Activated CD8-positive, alpha-beta T cell treated with anti-CD3 and anti-CD28 coated beads for 36 hours (primary cell): ENCODE measurements at places on chromosomes 1 and 21. TPM values are rescaled to one million over a fixed set of nuclear protein-coding genes. Genes with fewer than 3 reads are reported as not detected.

KIRREL1 gene
- total RNA-seq = 0.16 TPM

SEC16B gene
- not detected for total RNA-seq

LDLRAP1 gene
- total RNA-seq = 13.4 TPM

GRCh38 chr1:211965108-211965805, 70.1 kb downstream of the INTS7 start:
- no peaks in the 10 kb centered on the region for H3K4me1 ChIP-seq
- H3K27me3 ChIP-seq = no peaks in the 10 kb centered on the region
- H3K36me3 ChIP-seq = peaks cover 47% of the 10 kb centered on the region
- H3K27ac ChIP-seq = no peak overlapping the region
- no peak overlapping the region for H3K4me3 ChIP-seq

- no peaks in the 10 kb centered on the region for H3K27me3 ChIP-seq
- no peaks in the 10 kb centered on the region for H3K36me3 ChIP-seq
- H3K27ac ChIP-seq = no peak overlapping the region
- H3K4me3 ChIP-seq = no peak overlapping the region
- no peaks in the 10 kb centered on the region for H3K4me1 ChIP-seq
- no peak for DNase-seq
Measured at GRCh38 chr1:2482588-2482987, 6.5 kb downstream of the PLCH2 start.

- peaks cover 5% of the 10 kb centered on the region for H3K27me3 ChIP-seq
- no peak overlapping the region for H3K27ac ChIP-seq
- no peak overlapping the region for H3K4me3 ChIP-seq
- no peaks in the 10 kb centered on the region for H3K36me3 ChIP-seq
- peaks cover 11% of the 10 kb centered on the region for H3K4me1 ChIP-seq
Measured at GRCh38 chr1:31605908-31606427, 11.5 kb upstream of the HCRTR1 start.

- no peaks in the 10 kb centered on the region for H3K4me1 ChIP-seq
- no peaks in the 10 kb centered on the region for H3K36me3 ChIP-seq
- no peak overlapping the region for H3K27ac ChIP-seq
- H3K4me3 ChIP-seq = no peak overlapping the region
- peaks cover 1% of the 10 kb centered on the region for H3K27me3 ChIP-seq
Measured at GRCh38 chr1:171988243-171988885, 147.1 kb downstream of the DNM3 start.

DNA sequence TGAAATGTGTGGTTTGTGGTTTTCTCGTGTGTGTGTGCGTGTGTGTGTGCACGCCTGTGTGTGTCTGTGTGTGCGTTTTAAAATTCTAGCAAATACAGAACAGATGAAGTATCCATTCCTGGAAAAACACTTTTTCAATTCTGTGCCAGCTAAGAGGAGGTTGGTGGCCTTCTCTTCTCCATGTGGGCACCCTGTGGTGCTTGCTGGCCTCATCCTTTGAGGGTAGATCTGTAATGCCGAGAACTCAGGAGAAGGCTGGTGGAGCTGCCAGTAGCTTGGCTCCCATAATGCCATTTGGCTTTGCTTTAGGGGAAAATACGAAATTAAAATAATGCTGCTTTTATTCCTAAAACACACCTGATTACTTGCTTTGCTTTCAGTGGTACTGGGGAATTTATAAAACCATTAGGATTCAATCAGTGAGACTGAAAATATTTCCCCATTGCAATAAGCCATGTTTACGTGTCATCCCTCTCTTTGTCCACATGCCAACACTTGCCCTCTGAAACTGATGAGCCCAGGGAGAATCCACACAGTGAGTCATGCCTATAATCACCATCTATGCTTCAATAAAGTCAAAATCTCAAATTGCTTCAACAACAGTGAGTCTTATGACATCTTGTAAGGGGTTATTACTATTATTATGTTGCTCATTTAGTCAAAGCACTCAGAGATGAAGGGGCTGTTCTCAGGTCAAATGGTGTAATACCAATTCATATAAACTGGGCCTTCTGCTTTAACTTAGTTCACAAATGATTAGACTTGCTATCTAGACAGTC, 39.2 kb downstream of the ABCA4 start:
- DNase-seq = no peak
- no peak overlapping the region for H3K27ac ChIP-seq
- no peaks in the 10 kb centered on the region for H3K36me3 ChIP-seq
- H3K27me3 ChIP-seq = peaks cover 2% of the 10 kb centered on the region
- no peak overlapping the region for H3K4me3 ChIP-seq
- H3K4me1 ChIP-seq = no peaks in the 10 kb centered on the region

DNA sequence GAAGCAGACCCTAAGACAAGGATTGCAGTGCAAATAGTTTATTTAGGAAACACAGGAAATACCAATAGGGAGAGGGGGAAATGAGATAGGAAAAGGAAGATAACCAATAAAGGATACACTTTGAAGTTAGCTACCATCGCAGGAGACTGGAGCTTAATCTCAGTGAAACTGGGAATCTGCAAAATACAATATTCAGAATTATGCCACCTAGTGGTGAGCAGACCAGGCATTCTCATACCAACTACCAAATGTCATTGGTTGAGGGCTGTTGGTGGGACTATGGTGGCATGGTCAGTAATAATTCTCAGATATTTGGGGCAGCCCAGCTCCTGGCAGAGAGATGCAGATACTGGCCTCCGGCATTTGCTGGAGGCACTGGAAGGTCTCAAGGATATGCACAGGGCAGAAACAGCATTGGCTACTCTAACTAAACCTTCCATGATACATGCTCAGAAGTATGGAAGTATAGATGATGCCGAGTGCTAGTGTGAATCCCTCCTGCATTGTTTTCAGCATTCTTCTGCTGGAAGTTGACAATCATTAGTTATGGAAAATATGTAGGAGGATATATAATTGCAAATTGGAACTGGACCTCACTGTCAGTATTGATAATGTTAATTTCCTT, 11.8 kb upstream of the ZFP69B start:
- H3K4me1 ChIP-seq = peaks cover 2% of the 10 kb centered on the region
- H3K27ac ChIP-seq = no peak overlapping the region
- H3K27me3 ChIP-seq = no peaks in the 10 kb centered on the region
- DNase-seq = peak; percentile 37
- H3K36me3 ChIP-seq = peaks cover 2% of the 10 kb centered on the region

DNA sequence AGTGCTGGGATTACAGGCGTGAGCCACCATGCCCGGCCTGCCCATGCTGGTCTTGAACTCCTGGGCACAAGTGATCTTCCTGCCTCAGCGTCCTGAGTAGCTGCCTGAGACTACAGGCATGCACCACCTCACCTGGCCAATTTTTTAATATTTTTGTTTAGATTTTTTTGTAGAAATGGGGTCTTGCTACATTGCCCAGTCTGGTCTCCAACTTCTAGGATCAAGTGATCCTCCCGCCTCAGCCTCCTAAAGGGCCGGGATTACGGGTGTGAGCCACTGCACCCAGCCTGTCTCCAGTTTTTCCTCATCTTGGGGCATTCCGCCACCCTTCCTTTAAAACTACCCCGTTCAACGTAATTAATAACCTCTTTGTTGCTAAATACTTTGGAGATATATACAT, 7.4 kb downstream of the PMF1 start:
- no peaks in the 10 kb centered on the region for H3K27me3 ChIP-seq
- DNase-seq = no peak
- no peak overlapping the region for H3K4me3 ChIP-seq
- H3K4me1 ChIP-seq = peaks cover 67% of the 10 kb centered on the region

GRCh38 chr1:14842361-14842760, 243.9 kb downstream of the KAZN start:
- H3K4me1 ChIP-seq = no peaks in the 10 kb centered on the region
- no peak for DNase-seq
- H3K36me3 ChIP-seq = peaks cover 5% of the 10 kb centered on the region
- H3K4me3 ChIP-seq = no peak overlapping the region
- H3K27ac ChIP-seq = no peak overlapping the region
- H3K27me3 ChIP-seq = peaks cover 16% of the 10 kb centered on the region

DNA sequence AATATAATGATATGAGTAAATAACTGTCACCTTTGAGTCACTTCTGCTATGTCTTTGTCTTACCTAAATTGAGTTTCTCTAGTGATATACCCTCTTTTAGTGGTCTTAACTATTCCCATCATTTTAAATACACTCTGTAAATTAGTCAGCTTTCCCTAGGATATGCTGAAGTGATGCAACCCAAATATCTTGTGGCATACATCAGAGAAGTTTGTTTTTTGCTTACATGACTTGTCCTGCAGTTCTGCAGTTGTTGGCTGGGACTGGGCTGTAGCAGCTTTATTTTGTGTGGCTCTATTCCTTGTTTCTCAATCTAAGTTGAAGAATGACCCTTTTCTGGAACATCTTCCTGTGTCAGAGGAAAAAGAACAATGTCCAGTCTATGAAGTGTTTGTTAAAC, 76.4 kb downstream of the TTC3 start:
- peaks cover 10% of the 10 kb centered on the region for H3K4me1 ChIP-seq
- peaks cover 38% of the 10 kb centered on the region for H3K36me3 ChIP-seq
- no peaks in the 10 kb centered on the region for H3K27me3 ChIP-seq

DNA sequence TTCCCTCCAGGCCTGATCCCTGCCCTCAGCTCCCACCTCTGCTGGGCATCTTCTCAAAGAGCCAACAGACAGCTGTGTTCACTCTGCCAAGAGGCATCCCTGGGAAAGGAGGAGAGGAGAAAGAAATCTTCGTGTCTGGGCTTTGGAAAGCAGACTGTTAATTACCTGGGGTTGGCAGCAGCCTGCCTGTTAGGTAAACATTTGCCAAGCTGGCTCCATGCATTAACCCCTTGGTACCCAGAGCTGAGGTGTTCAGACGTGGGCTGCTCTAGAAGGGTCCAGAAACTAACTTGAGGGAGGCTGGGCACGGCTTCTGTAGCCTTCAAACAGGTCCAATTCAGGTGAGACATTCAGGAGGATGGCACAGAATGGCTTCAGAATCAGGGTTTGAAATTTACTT, 8.7 kb upstream of the EXTL1 start:
- no peaks in the 10 kb centered on the region for H3K36me3 ChIP-seq
- H3K4me1 ChIP-seq = peaks cover 13% of the 10 kb centered on the region
- no peaks in the 10 kb centered on the region for H3K27me3 ChIP-seq
- H3K4me3 ChIP-seq = no peak overlapping the region

DNA sequence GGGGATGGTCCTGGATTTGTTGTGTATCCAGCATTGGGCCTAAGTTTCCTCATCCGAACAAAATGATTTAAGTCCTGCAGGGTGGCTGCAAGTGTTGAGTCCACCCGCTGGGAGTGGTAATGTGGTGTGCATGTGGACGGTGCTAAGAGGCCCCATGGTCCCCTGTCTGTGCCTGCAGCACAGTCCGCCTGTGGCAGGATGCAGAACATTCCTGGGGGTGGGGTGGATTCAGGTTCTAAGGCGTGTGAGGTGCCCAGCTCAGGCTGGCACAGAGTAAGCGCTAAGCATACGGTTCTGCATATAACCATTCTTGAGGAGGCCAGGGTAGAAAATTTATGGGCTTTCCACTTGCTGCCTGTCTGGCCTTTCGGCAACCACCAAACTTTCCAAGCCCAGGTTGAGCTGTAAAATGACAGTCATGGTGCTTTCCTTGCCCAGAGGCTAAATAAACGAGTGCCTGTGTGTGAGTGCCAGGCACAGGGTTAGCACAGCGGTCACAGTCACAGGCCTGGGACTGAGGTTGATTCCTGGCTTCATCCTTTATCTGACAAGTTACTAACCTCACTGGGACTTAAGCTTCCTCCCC, 30.7 kb downstream of the SLC2A1 start:
- peak overlapping the region; percentile 58 for H3K27ac ChIP-seq
- DNase-seq = no peak
- no peaks in the 10 kb centered on the region for H3K27me3 ChIP-seq
- H3K36me3 ChIP-seq = peaks cover 68% of the 10 kb centered on the region
- no peak overlapping the region for H3K4me3 ChIP-seq
- H3K4me1 ChIP-seq = peaks cover 66% of the 10 kb centered on the region
